ENCODE measurements at places on chromosomes 7 and 10.

DNA sequence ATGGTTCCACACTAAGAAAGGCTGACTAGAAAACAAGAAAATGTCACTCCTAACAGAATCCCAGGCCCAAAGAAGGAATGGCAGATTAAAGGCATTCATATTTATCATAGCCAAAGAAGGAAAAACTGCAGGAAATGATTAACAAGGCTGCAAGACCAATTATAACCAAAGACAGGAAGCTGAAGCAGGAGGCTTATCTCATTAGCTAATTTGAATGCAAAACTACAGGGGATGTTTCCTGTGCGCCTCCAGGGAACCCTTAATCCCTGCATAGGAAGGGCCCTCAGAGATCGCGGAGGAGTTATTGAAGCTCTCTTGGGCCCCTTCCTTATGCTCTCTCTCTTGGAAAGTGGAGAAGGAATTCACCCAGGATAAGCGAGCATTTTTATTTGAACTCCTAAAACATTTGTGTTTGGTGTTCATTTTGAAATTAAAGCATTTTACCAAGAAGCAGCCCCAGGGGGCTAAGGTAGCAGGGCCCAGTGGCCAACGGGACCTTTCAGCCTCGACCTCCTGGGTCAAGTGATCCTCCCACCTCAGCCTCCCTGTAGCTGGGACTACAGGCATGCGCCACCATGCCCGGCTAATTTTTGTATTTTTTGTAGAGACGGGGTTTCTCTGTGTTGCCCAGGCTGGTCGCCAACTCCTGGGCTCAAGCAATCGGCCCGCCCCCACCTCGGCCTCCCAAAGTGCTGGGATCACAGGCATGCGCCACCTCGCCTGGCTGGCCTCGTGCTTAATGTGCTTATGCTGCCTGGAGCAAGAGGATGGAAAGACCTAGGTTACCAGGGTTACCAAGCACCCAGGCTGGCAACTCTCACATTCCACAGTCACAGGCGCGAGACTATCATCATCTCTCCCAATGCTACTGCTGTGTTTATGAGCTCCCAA is 24.1 kb upstream of the PROSER2 start:
- no peak for DNase-seq

- no peak for DNase-seq
Measured at GRCh38 chr10:85863301-85864172, 503.1 kb downstream of the GRID1 start.

GRCh38 chr10:107994621-107995270 is 830.2 kb upstream of the SORCS1 start:
- no peak for DNase-seq

GRCh38 chr10:3220853-3221252 is 48.3 kb upstream of the PITRM1 start:
- DNase-seq = no peak

- DNase-seq = no peak
Measured at GRCh38 chr7:17589671-17590070, 291.2 kb downstream of the AHR start.

DNA sequence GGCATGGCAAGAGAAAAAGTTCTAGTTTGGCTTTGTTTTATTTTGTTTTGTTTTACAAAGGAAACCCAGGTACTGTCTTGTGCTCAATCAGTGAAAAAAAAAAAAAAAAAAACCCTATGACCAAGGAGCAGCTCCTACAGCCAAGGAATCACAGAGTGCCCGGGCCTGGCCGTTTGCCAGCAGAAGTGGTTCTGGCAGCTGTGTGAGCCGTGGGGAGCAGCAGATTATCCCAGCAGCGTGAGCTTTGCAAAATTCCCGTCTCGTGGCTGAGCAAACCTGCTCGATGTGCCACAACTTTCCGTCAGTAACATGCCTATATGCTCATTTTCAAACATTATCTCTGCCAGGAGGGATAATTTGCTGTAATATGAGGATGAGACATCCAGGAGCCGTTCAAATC is 293.7 kb downstream of the POU6F2 start:
- peak; percentile 27 for DNase-seq

GRCh38 chr7:4689668-4690067 is 7.6 kb downstream of the FOXK1 start:
- no peak for DNase-seq

- DNase-seq = no peak
Measured at GRCh38 chr10:77253556-77254064, 384.0 kb downstream of the KCNMA1 start.

- DNase-seq = peak; percentile 50
Measured at GRCh38 chr7:17206349-17206905, 92.0 kb upstream of the AHR start.

- no peak for DNase-seq
Measured at GRCh38 chr7:37943905-37944736, 23.7 kb downstream of the EPDR1 start.

GRCh38 chr10:86251426-86251825 is 115.2 kb downstream of the GRID1 start:
- DNase-seq = no peak

GRCh38 chr10:104258209-104258608 is 3.5 kb downstream of the GSTO1 start:
- no peak for DNase-seq

GRCh38 chr10:32887481-32887880 is 70.5 kb downstream of the ITGB1 start:
- no peak for DNase-seq

DNA sequence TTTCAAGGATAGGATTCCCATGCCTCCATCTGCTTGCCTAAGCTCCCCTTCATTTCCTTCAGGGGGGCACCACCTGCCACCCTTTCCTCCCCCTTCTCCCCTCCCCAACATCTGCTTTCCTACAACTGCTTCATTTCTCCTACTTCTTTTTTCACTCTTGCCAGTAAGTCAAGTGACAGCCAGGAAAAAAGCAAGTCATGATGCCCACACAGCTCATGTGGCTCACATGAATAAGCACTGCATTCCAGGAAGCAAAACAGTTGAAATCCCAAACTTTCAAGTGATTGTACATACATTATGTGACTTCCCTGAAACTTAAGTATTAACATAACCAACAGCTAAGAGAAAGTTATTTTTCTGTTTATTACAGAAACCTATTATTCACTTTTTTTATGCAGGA is 78.6 kb downstream of the TNS3 start:
- no peak for DNase-seq

DNA sequence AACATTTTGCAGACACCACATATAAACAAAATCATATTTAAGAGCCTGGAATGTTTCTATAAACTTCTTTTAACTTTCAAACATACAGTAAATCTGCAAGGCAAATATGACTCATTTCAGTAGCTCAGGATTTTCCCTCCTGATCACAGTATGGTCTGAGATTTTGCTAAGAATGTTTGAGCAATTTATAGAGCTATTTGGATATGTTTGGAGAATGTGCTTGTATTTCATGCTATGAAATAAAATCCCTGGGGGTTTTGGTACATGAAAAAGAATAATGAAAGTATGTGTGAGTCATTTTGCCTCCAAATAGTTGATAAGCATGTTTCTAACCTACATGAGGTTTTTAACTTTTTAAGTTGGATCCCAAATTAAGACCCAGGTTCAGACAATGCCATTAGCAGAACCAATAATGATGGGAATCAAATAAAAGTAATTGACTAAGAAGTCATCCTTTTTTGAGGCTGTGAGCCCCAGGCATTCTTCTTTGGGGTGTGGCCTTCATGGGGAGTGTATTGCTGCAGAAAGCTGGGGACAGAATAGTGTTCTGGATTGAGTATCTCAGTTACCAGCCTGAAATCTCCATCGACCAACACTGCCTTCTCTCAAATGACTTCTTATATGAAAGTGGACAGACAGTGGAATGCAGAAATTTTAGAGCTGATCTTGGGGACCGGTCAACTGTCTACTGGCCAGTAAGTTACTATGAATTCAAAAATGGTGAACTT is 66.1 kb upstream of the AGBL3 start:
- no peak for DNase-seq

- no peak for DNase-seq
Measured at GRCh38 chr10:11425676-11426075, 185.8 kb downstream of the USP6NL start.

- DNase-seq = no peak
Measured at GRCh38 chr7:210401-210925, 18.1 kb downstream of the FAM20C start.

DNA sequence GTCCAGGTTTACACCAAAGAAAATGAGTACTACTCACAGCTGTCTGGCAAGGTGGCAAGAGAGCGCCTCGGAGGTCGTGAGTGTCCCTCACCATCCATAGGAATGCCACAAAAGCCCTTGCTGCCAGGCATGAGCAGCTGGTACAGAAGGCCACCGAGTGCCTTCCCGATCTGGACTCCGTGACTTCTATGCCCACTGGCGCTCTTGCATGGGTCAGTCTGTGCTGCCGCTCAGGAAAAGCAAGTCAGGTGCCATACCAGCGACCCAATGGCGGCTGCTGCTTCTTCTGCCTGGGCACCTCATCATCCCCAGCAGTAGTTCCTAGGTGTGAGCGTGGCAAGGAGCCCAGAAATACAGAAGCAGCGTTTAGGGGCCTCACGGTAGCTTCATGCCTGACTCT is 11.7 kb downstream of the TBXAS1 start:
- DNase-seq = no peak

DNA sequence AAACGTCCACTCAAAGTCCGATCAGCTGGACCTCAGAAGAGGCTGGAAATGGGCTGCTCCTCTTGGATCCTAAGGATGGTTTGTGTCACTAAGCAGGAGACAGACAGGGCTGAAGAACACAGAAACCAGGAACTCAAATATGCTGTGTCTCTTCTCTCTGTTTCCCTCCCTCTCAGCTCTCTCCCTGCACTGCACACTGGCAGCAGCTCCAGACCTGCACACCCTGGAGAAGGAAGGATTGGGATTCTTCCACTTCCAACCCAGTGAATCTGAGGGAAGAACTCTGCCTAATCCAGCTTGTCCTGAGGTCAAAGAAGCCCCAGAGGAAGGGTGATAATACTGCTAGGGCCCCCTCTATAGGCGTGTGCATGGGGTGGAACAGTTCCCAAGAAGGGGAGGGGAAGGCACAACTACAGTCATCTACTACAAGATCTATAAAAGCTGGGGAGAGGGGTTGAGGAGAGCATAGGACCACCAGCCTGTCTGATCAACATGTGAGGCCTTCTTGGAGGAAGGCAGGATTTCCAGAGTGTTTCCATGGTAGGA is 22.7 kb upstream of the ZCCHC24 start:
- DNase-seq = no peak

GRCh38 chr10:43598446-43598845 is 7.8 kb upstream of the ZNF485 start:
- no peak for DNase-seq

DNA sequence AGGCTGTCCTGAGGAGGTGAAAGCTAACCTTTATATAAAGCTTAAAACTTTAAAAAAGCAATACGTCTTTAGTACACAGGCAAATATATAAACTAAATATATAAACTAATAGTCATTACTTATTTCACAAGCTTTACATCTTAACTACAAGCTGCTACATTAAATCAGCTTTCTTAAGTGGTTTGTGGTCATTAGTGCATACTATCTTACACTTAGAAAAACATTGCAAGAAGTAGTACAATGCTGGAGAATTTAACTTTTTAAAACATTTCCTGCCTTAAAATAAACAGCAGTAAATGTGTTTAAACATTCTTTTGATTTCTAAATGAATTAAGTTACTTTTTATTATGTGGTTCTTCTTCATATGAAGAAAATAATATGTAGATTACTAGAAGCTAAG is 36.3 kb downstream of the MET start:
- no peak for DNase-seq

GRCh38 chr7:45133352-45133751 is 21.9 kb upstream of the TBRG4 start:
- DNase-seq = no peak

DNA sequence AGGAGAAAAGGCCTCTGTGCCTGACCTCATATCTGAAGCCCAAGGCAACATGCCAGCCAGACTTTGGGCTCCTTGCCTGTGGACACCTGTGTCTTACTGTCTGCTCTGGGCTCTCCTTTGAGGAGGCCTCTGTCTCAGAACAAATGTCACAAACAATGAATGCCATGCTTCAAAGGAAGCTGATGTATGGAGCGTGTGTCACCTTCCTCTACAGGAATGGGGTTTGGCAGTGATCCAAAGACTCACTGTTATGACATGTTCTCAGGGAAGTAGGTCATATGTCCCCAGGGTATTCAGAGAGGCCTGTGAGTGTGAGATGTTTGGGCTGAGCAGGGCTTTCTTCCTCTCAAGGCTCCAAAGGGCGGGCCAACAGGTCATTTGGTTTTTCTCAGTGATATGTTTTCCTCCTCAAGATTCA is 38.4 kb downstream of the PTPRE start:
- peak; percentile 32 for DNase-seq

- DNase-seq = no peak
Measured at GRCh38 chr10:58435297-58435985, 50.2 kb downstream of the TFAM start.

DNA sequence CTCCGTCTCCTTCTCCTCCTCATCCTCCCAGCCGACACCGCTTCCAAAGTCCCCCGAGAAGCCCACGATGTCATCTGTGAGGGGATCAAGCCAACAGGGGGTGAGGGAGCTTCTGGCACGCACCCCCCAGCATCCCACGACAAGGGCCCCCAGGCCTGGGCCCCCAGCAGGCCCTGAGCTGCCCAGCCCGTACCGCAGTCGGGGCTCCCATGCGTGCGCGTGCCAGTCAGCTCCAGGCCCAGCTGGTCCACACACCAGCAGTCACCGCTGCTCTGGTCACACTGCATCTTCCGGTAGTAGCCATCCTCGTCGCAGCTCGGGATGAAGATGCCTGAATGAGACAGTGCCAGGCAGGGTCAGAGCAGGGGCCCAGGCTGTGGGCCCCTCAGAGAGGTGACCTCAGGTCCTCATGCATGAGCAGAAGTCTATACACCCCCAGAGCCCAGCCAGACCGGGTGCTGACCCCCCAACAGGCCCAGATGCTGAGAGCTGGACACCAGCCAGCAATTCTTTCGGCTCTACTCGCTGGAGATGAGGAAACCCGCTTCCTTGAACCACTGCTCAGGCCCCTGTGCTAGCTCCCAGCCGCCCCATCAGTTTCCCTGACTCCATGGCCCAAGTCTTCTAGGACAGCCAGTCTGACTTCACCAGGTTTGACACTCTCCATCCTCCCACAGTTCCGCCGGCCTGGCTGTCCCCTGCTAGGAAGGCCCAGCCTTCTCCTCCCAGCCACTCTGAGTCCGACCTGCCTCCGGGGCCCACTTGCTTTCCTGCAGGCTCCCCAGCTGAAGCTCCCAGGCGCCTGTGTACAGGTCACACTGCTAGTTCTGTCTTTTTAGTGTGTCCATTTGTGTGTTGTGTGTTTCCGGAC is 25.3 kb downstream of the SPOCK2 start:
- no peak for DNase-seq

- DNase-seq = no peak
Measured at GRCh38 chr7:71905821-71906220, 506.3 kb downstream of the CALN1 start.
